ENCODE measurements at places on chromosomes 6 and 20.
A peak's percentile ranks its signal among the peaks of the same experiment; 100 is the strongest.

- DNase-seq: no peak
These were observed 489.5 kb upstream of the CITED2 start for GRCh38 chr6:139863964-139864363.

DNA sequence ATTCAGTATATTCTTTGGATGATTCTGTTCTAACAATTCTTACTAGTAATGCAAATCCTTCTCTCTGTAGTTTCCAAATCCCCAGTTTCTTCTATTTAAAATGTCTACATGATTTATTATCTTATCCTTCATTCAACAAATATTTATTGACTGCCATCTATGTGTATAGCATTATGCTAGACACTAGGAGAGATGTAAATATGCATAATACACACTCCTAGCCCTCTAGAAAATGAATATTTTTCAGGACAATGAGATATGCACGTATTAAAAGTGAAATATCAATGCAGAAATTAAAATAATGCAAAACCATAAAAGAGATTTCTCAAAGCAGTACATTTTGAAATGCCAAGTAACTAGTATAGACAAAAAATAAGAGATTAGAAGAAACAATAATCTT lies 293.5 kb upstream of the CNR1 start:
- DNase-seq: no peak

GRCh38 chr6:29517728-29518440 lies 30.1 kb upstream of the MAS1L start:
- no peak for DNase-seq

GRCh38 chr6:34236443-34237315 lies at the start of gene HMGA1:
TSS of gene HMGA1 (plus strand) at chr6:34236873. CDS start at chr6:34240781, 3,908 bp downstream.
- peak; percentile 92 for DNase-seq

DNA sequence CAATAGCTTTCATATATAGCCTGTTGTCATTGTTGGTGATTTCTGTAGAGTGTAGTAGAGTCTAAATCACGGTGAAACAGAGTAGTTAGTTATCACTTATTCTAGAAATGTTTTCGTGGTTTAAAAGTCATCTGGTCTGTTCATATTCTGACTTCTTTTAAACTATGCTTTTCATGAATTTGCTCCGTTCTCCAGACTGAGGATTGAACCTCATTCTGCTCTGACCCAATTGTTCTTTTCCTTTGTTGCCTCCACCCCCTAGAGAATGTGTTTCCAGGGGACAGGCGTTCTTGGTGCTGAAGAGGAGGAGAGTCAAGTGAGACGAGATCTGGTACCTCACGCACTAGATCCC lies 748 bp upstream of the ZNF292 start:
- DNase-seq: no peak

DNA sequence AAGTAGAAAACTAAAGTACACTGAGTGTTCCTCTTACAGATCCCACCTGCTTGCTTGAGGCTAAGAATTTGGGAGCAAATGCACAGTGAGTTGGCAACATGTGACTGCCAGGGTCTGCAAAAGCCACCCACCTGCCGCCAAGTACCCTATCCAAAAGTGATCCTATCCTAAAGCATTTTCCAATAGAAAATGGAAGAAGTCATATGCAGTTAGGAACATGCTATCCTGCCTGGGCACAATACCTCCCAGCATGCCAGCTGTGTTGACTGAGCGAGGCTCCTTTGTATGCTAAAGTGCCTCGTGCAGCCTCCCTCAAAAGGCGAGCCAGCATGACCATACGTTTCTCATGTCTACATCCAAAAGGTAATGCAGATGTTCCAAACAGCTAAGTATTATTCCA lies 52.7 kb downstream of the TRAF3IP2 start:
- no peak for DNase-seq

DNA sequence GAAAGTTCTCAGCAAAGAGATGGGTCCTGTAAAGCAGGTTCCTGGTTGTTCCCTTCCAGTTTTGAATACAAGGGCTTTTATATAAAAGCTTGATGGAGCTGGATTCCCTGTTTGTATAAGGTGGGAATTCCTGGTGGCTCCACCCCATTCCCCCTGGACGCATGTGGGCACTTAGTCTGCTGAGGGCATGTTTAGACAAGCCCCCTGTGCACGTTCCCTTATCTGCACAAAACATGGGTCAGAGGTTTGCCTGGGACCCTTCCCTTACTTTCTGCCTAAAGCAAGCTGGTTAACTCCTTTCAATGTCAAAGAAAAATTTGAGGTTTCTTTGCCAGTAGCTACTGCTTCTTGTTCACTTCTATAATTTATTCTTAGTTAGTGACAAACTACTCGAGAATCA lies 181.1 kb downstream of the BCKDHB start:
- no peak for DNase-seq

DNA sequence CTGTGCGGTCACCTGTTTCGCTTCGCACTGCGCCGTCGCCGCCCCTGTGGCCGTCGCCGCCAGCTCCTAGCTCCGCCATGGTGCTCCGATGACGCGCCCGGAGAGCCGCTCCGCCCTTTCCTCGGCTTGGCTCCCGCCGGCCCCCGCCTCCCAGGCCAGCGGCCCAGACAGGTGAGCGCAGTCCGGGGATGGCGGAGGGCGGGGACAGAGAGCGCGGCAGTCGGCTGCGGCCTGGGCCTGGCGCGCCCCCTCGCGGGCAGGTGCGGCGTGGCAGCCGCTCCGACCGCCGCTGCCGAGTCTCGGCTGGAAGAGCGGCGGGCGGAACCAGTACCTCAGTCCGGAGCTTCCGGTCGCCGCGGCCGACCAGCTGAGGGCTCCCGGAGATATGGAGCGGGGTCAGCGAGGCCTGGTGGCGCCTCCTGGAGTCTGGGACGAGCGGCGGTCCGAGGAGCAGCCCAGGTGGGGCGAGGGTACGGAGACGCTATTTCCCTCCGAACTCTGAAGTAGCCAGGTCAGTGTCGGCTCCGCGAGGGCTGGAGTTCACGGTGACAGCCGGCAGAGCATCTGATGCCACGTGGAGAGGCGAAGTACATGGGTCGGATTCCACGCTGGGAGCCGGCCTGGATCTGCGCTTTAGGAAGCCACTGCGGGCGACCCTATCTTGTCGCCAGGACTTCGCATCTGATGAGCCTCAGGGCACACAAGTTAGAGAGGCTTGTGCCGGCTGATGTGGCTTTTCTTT lies at the start of gene MAP7:
Gene MAP7, minus strand, starts transcription at position 93 of the 742 bp plus-strand sequence. Its CDS starts 14 bp downstream, at position 79.
- DNase-seq: peak; percentile 84

- no peak for DNase-seq
These were observed 236.8 kb downstream of the PACRG start for GRCh38 chr6:162964488-162965140.

GRCh38 chr20:38727607-38728190 lies 3.4 kb downstream of the SLC32A1 start:
- no peak for DNase-seq

DNA sequence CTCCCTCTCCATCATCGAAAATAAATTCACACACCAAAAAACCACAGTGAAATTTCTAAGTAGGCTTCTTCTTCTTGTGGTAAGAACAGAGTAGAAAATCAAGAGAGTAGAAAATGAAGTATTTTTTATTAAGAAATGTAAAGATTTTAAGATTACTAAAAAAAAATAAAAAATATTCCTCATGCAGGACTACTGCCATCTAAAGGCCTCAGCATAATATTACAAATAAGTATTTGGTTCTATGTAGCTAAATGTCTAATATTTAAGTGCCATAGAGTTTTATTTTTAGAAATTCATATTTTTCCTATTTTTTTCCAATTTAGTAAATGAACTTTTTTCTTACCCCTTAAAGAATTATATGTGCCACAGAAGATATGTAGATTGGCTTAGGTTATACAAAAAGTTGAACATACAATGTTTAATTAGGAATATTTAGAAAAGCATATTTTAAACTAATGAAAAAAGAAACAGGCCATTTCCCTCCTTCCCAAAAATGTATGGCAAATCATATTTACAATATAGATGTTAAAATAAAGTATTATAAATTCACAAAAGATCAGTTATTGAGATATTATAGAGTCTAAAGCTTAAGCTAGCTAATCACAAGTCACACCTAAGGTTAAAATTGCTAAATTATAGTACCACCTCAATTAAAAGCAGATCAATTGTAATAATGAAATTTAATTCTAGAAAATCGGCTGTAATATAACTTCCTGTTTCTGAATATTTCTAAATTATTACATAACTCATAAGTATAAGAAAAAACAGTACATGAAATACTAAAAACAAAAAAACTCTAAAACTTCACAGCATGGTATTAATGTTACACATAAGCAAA lies 3.5 kb upstream of the NT5DC1 start:
- no peak for DNase-seq

DNA sequence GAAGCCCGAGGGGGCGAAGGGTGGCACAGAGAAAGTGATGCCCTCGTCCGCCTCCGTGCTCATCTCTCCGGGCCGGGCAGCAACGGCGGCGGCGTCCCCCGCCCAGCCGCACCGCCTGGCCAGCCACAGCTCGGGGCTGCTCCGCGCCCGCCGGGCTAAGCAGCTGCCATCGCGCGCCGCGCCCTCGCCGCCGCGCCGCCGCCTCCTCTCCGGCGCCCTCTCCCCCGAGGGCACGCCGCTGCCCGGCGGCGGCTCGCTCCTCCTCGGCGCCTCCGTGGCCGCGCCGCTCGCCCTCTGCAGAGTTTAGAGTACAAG lies 225 bp downstream of the MAP3K5 start:
- no peak for DNase-seq
